ENCODE measurements at places on chromosomes 1 and 21. TPM values are rescaled to one million over a fixed set of nuclear protein-coding genes. Genes with fewer than 3 reads are reported as not detected.

GRCh38 chr21:42781150-42781970 lies 98.0 kb downstream of the WDR4 start:
- DNase-seq = no peak

GRCh38 chr1:44684525-44684924 lies 10.0 kb downstream of the ARMH1 start:
- no peak for DNase-seq

- no peak for DNase-seq
These were observed 43.7 kb downstream of the TP53BP2 start for GRCh38 chr1:223802032-223802431.

- DNase-seq = no peak
These were observed 15.2 kb upstream of the CDCA8 start for GRCh38 chr1:37677143-37677439.

DNA sequence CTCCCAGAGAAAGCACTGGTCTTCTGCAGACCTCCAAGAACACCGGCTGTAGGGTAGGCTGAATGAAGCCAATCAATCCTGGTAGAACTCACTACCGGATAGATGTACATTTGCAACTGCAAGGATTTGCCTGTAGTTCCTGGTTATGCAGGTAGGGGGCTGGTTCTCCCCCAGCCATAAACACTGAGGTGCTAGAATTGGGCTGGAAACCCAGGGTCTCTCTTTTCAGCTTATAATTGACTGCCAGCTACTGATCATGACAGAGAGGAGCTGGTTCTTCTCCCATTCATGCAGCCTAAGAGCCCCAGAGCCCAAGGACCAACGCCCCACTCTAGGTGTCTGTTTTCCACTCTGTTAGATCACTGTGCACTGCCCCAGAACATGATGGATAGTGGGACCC lies 21.5 kb upstream of the MTARC2 start:
- DNase-seq = no peak

DNA sequence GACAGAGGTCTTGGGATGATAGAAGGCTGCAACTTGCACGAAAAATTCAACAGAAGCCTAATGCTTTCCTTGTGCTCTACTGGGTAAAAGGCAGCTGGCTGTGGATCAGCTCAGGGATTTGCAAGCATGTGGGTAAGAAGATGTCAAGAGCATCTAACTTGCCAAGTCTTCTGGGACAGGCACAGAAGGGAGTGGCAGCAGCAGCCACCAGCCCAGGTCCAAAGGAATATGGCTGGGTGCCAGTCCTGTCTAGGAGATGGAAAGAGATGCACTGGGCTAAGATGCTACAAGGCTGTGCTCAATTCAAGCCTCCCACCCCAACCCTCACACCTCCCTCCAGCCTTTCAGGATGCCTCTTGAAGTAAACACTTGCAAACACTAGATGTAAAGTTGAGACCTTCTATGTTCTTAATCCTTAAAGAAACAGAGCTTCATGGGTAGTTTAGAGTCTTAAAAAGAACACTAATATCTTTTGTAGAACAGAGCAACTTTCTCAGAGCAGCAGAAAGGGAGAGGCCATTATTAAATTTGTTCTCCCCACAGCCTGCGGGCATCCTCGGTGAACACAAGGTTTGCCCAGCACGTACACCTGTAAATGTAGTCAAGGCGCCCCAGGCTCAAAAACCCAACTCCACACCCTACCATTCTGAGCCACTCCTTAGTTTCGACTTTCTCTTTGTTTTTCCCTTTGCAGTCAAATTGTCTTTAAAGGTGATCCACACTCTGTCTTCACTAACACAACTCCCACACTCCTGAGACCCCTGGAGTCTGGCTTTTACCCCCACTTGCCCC lies 64.6 kb upstream of the BCAR3 start:
- DNase-seq = no peak

The NCMAP gene
- total RNA-seq = not detected

The DISC1 gene
- 3.8 TPM for total RNA-seq

The SPATA6 gene
- 4.0 TPM for total RNA-seq

Data from H4 (cell line).